Activated T-cell treated with anti-CD3 and anti-CD28 coated beads for 24 hours (primary cell): ENCODE measurements at places on chromosomes 16 and 17.

- no peak for DNase-seq
Measured at GRCh38 chr17:67399676-67400075, 22.6 kb downstream of the PITPNC1 start.

DNA sequence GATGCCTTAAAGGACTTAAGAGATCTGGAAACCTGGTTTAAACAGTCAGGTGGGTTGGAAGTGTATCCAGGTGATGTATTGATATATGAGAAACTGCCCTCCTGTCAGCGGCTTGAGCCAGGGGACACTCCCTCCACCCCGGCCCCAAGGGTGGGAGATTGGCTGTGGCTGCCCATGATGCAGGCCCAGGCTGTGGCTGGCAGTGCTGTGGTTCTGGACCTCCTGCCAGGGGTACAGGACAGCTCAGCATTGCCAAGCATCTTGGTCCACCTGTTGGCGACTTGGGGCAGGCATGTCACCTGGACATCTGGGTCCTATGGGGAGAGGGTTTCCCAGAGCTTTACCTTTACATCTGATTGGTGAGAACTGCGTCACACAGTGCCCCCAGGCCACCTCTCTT is 201.0 kb downstream of the SPECC1 start:
- DNase-seq = no peak

DNA sequence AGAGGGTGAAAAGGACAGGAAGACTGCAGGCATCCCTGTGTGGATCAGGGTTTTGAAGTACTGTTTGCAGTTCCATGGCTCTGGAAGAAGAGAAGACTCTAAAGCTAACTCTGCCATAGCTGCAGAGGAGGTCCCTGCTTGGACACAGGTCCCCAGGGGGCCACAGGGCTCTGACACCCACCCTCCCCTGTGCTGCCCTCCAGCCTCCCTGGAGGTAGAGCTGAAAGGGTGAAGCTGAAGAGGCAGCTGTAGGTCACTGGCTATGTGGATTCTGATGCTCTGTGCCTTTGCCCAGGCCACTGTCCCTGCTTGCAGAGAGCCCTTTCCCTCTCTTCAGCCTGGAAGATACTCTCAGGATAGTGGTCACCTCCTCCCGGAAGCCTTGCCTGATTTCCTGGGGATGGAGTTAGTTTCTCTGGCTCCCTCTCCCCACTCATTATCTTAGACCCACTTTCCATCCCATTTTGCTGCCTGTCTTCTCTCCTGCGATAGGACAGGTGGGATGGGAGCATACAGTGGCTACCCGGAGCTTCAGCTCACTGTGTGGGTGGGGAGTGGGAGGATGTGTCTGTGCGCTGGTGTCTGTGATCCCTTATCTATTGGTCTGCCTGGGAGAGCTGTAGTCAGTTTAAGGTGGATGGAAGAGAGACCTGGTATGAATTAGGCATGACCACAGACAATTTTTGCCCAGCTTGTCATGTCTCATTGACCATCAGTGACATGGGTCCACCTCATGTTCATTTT is 89.8 kb upstream of the TMEM97 start:
- DNase-seq = no peak

DNA sequence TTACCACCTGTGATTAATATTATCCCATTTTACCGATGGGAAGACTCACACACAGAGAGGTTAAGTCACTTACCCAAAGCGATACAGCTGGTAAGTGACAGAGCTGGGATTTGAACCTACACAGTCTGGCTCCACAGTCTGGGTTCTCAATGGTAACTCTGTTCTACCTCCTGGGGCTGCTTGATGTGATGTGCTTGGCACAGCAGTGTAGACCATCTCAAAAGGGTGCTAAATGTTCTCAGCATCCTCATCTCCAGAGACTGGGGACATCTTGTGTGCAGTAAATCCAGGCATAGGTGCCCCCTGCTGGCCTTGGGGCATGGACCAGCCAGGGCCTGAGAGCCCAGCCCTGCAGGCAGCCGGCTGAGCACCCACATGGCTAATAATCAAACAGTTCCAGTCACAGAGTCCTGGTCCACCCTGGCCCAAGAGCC is 15.4 kb upstream of the KATNB1 start:
- DNase-seq = peak; percentile 13

DNA sequence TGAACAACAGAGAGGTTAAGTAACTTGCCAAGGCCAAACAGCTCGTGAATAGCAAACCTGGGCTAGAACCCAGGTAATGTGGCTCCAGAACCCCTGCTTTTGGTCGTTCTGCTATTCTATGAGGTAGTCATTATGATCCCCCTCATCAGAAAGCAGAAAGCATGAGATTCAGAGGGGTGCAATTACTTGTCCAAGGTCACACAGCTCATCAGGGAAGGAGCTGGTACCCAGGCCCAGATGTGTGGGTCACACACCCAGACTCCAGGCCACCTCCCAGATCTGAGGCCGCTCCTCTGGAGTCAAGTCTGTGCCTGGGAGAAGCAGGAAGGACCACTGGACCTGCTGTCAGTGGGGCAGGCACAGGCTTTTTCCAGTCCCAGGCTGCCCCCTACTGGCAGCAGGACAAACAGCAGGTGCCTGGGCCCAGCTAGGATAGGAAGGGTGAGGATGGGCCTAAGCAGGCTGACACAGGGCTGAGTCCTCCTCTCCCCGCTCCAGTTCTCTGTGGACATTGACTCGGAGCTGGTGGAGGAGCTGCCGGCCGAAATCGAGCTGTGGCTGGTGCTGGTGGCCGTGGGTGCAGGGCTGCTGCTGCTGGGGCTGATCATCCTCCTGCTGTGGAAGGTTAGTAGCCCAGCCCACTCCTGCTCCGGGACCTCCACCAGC is 7.8 kb upstream of the PDK2 start:
- DNase-seq = peak; percentile 67

- no peak for DNase-seq
Measured at GRCh38 chr16:49183911-49184310, 97.7 kb downstream of the CBLN1 start.
